ENCODE measurements at places on chromosomes 16 and 17.
A peak's percentile ranks its signal among the peaks of the same experiment; 100 is the strongest.

- DNase-seq, result no peak
Measured at GRCh38 chr16:600781-601180, 10.9 kb downstream of the RAB40C start.

GRCh38 chr16:7867831-7868230, 535.2 kb downstream of the RBFOX1 start:
- DNase-seq, result no peak

DNA sequence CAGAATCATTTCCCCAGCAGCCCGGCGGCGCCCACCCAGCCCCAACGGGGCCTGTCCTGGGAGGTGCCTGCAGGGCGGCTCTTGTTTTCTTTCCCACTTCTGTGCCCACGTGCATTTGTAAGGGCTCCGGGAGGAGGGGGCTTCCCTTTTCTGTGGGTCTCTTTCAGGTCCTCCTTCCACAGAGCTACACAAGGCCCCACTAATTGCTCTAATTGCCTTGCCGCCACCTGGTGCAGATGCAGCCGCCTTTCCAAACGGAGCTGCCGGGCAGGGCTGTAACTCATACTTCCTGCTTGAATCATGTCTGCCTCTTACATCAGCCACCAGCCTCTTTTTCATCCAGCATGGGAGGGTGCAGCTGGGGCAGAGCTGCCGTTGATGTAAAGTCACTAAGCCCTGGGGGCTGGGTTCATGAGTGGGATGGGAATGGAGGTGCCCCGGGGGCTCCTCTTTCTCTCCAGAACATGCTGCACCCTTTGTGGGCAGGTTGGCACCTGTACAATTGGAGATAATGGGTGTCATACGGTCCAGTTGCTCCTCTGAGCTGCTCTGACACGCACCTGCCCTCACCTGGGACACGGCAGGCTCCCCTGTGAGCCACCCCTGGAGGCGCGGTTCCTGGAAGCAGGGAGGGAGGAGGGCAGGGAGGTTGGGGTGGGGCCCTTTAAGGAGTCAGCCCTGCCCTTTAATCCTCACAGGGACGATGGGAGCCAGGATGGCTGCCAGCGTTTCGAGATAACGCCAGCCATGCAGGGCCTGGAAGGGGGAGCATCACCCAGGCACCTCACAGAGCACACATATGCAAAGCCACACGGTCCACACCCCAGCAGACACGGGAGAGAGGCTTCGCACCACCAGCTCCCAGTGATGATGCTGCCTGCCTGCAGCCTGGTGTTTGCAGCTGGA, 41.1 kb upstream of the KLHDC4 start:
- DNase-seq, result peak; percentile 64

- no peak for DNase-seq
Measured at GRCh38 chr17:31200287-31200686, 96.8 kb downstream of the OMG start.

GRCh38 chr17:73536700-73537605, 107.3 kb downstream of the SDK2 start:
- DNase-seq, result no peak
